ENCODE measurements at places on chromosomes 6 and 20.
A peak's percentile ranks its signal among the peaks of the same experiment; 100 is the strongest.

DNA sequence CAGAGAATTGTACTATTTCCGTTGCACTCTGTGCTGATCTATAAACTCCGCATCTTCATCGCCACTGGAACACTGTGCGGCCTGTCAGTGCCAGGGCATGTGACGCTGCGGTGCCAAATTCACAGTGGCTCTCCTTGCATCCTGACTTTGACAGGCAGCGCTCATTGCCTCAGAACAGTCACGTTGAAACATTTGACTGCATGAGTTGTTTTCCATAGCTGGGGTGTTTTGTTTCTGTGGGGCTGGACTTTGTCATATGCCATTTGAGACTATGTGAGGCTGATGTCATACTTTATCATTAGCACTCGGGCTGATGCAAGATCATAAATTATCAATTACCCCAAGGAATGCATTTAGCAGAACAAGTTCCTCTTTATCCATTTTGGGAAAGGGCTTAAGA, 32.7 kb downstream of the CFAP61 start:
- no peak for DNase-seq

DNA sequence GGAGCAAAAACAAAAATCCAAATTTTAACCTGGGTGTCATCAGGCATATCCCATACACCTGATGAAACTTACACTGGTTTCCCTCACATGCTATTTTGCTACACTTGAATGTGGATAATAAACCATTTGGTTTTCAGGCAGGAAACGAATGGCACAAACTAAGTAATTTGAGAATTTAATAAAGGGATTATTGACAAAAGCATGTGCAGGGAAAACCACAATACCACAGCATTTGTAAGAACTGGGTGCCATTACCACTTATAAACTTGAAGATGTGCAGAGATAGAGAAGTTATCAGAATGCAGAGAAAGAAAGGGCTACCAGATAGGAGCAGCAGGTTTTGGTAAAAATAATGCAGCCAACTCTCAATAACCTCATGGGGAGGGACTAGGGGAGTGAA, 151.2 kb downstream of the RFX6 start:
- no peak for DNase-seq

- no peak for DNase-seq
Observed at GRCh38 chr20:22511943-22512910, 72.1 kb downstream of the FOXA2 start.

GRCh38 chr20:51767867-51768758, at the start of gene ATP9A:
Gene ATP9A, minus strand, starts transcription at chr20:51768390. Its CDS starts 21 bp downstream, at chr20:51768369.
- DNase-seq = no peak

GRCh38 chr6:165721356-165721755, 58.3 kb upstream of the PDE10A start:
- no peak for DNase-seq

DNA sequence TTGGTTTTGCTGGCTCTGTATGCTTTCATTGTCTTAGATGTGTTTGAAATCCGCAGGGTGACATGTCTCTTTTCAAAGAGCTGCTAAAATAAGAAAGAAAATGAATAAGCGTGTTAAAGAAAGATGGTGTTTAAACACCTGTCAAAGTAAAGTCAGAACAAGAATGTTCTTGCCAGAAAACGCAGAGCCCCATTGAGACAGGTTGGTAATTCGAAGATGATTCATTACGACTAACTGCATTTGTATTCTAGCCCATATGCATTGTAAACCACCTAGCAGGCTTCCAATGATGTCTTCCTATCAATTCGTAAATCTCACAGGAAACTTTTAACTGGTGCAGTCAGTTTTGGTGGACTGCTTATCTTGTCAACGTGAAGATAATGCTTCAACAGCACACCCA, 16.8 kb downstream of the PHACTR2 start:
- no peak for DNase-seq

DNA sequence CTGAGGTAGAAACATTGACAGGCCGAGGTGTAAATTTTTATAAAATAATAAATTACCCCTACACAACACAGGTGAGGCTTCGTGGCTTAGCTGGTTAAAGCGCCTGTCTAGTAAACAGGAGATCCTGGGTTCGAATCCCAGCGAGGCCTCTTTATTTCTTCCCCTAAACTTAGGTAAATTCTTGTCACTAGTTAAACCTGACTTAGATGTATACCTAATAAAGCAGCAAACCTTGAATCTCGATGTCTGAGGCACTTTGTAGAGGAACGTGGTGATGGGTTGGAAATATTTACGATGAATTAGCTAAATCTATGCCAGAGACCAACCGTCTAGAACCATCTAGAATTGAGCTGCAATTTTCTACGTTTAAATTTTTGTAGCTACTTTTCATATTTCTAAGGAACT, 185.6 kb downstream of the OR2B2 start:
- DNase-seq = no peak

GRCh38 chr6:39420300-39421265, 98.1 kb upstream of the KCNK16 start:
- no peak for DNase-seq

DNA sequence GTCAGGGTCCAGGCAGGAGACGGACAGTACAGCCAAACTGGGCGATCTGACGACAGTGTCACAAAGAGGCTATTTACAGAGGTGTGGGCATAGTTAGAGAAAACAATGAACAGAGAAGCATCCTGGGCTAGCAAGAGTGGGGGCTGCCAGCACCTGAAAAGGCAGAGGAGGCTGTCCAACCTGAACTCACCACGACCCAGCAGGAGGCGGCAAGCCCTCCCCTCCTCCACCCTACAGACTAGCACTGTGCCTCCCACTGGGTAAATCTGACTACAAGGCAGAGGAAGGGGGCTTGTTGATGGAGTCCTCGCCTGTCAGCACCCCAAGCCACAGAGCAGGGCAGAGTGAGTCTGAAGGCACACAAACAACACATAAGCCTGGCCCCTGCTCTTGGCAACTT, 52.8 kb upstream of the CDYL start:
- DNase-seq = no peak

DNA sequence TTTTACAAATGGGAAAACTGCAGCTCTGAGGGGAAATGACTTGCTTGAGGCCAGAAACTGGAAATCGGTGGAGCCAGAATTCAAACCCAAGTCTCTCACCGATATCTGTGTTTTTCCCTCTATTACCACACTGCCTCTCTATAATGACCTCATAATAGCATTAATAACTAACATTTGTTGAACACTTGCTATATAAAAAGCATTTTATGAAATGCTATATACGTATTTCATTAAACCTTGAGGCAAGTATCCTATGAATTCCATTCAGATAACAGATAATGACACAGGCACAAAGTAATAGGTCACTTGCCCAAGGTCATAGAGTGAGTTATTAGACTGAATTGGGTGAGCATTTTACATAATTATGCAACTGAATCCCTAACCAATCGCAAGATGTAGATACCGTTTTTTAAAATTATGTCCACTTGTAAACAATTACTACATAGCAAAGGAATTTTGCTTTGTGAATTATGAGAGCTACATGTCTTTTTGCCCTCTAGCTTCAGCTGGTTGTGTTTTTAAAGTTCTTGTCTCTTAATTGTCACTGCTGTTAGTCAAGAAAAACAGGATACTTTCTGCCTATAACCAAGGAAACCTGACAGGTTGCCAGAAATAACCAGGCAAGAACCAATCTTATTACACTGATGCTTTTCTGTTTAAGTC, 4.7 kb downstream of the DSN1 start:
- DNase-seq = no peak

DNA sequence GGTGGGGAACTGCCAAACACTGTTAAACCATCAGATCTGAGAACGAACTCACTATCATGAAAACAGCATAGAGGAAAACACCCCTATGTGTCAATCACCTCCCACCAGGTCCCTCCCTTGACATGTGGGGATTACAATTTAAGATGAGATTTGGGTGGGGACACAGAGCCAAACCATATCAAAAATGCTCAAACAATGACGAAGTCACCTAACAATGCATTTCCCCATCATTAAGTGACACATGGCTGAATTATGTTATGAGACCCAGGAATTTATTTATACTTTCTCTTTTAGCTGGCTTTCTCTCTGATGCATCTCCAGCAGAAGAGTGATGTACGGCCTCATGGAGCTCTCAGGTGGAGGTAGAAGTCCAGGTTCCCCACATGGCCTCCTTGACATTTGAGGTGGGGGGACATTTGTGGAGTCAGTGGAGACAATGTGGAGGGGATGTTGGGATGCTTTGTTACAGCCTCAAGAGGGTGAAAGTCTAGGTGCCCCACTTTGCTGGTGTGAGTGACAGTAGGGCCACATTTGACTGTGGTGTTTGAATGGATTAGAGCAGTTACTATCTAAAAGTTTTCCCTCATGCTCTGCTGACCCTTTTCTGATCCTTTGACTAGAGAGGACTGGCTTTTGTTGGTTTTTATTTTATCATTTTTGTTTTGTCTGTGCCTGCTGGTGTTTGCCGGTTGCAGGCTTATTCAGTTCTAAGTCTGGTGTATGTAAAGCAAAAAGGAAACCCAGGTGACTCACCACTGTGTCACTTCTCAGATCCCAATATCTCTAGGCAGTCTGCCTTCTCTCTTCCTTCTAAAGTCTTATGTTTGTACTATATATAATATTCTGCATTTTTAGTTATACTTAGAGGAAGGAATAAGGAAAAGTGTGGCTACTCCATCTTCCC, 18.5 kb upstream of the DCBLD1 start:
- DNase-seq = no peak

- no peak for DNase-seq
Observed at GRCh38 chr6:81309811-81310210, 442.7 kb downstream of the TENT5A start.

DNA sequence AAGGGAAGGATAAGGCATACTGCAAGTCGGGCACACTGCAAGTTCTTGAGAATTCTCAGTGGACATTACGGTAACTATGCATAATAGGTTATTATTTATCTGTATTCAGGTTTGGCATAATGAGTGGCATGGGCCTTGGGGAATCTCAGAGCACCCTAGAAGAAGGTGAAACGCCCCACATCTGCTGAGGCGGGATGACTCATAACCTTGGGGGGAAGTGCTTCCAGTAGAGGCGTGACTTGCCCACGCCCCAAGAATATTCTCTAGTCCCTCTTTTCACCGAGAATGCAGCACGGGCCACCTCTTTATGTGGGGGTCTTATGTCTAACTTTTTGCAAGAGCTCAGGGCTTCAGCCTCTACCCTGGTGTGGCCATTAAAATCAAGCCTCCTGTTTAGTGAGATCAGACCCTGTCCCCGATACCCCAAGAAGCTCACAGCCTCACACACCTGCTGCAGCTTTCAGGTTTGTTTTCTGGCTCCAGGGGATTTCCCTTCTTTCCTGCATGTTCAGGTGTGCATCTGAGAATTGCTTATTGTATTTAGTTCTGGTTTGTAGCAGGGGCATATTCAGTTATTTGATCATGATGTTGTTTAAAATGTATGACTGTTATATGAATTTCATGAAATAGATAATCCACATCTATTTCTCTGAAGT, 19.1 kb downstream of the ZFP64 start:
- no peak for DNase-seq

DNA sequence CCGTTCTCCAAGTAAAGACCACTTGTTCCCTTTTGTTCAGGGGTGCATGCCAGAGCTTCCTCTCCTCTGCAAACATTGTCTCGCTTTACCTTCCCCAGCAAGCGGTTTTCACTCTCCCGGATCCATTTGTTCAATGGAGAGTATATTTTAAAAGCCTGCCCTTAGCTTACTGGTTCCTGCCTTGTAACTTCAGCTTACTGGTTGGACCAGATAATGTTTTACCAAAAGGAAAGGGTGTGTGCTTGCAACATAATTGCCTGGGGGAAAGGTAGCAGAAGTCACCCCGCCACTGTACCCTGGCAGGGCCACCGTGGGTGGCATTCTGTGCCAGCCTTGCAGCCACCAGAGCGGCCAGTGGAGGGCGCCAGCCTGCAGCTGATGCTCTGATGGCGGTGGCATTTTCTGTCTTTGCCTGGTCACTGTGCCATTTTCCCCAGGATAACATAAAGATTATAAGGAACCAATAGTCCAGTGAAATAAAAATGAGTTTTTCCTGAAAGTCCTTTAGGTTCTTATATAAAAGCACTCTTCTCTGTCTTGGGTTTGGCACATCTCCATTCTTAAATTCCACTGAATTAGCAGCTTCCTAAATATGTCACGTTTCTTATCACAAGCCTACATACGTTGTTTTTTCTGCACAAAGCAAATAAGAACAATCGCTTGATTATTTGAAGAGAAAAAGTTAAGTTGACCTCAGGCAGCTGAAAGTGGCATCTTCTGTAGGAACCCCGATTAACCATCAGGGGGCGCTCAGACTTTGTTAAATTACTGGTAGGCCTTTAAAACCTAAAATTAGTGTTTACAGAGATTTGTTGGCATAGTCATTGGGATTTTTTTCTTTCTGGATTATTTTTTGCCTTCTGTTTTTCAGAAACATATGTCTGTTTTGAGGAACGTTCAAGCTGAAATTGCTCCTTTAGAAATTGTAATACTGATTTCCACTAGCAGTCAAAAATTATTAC, 67.4 kb upstream of the XRN2 start:
- peak; percentile 59 for DNase-seq

GRCh38 chr20:25308083-25308491, 60.2 kb downstream of the PYGB start:
- no peak for DNase-seq

GRCh38 chr6:11042750-11043377, 1.2 kb downstream of the ELOVL2 start:
- DNase-seq = no peak

DNA sequence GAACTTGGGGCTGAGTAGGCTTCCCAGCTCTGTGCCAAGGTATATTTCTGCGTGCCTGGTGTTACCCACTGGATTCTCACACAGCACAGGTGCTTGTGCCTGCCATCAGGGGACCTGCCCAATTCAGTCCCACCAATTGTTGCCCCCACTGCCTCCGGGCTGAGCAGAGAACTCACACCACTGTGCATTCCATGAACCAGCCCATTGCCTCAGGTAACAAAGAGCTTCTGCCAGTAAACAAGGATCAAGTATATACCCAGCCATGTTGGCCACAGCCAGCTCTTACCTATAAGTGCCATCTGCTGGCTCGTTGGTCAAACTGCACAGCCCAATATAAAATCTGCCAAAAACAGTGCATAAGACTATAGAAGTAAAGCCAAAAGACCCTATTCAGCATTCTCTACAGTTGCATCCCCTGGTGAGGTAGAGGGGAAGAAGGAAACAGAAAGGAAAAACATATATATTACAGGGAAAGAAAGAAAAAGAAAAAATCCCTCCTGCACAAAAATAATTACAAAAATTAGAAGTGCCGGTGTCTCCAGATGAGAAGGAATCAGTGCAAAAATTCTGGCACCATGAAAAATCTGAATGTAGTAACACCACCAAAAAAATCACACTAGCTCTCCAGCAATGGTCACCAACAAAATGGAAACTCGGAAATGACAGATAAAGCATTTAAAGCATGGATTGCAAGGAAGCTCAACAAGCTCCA, 241.4 kb downstream of the IBTK start:
- DNase-seq = no peak

All from activated CD8-positive, alpha-beta memory T cell treated with anti-CD3 and anti-CD28 coated beads, Interleukin-2, amount 50 U/mL, for 4 hours (primary cell).